CD4-positive, alpha-beta T cell treated with Interleukin-6 at 100 ng/mL for 8 hours (primary cell): ENCODE measurements at places on chromosomes 6 and 20.

- DNase-seq = no peak
These were observed 258.7 kb downstream of the ALDH8A1 start for GRCh38 chr6:134691180-134691579.

DNA sequence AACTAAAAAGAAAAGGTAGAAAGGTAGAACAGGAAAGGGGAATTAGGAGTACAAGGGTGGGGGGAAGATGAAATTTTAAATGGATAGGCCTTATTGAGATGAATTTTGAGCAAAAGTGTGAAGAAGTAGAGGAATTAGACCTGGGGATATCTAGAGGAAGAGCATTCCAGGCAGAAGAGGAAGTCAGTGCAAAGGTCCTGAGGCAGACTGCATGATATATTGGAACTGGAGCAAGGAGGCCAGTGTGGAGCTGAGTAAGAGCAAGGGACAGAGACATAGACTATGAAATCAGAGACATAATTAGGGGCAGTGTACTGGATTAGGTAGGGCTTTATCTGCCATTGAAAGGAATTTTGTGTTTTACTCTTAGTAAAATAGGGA, 40.4 kb downstream of the MAPK14 start:
- no peak for DNase-seq

- DNase-seq = no peak
These were observed 38.7 kb downstream of the YTHDF1 start for GRCh38 chr20:63177134-63177784.

DNA sequence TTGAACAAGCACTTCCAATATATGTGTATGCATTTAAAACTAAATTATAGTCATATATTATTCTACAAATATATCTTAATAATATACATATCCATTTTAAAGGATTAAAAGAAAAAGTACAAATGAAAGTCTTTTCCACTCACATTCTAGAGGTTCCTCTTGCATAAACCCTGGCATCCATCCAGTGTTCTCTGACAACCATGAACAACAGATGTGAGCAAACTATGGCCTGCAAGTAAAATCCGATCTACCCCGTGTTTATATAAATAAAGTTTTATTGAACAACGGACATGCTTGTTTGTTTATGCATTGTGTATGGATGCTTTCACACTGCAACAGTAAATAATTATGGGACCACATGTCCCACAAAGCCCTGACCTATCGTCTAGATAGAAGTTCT, 1122.3 kb downstream of the EPHA7 start:
- no peak for DNase-seq

- DNase-seq = no peak
These were observed 552.8 kb upstream of the CITED2 start for GRCh38 chr6:139927236-139927635.

GRCh38 chr6:151412909-151413308, 21.6 kb upstream of the ZBTB2 start:
- DNase-seq = no peak

DNA sequence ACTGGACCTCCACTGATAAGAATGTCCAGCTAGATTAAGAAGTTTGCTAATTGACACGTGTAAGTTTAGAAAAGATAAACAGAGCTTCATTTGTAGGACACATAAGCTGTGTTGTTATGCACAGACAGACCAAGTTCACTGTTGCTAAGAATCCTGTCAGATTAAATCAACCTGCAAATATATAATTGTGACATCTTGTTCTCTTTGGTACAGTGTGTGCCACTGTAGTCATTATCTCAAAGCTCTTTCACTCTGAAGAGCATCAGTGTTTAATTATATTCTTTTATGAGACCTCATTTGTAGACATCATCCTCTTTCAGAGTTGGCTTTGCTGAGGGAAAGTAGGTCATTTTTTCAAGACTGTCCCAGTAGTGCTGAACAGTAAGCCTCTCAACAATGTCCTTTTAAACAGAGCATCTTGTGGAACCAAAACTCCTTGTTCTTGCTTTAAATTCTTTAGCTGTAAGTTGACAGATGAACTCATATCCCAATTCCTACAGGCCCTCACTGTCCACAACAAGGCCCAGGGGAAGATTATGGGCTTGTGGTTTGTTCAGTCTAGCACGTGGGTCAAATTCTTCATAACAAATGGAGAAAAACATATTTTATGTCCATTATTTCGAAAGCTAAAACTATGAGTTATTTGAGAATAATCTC, 252.4 kb downstream of the HDGFL1 start:
- DNase-seq = no peak

DNA sequence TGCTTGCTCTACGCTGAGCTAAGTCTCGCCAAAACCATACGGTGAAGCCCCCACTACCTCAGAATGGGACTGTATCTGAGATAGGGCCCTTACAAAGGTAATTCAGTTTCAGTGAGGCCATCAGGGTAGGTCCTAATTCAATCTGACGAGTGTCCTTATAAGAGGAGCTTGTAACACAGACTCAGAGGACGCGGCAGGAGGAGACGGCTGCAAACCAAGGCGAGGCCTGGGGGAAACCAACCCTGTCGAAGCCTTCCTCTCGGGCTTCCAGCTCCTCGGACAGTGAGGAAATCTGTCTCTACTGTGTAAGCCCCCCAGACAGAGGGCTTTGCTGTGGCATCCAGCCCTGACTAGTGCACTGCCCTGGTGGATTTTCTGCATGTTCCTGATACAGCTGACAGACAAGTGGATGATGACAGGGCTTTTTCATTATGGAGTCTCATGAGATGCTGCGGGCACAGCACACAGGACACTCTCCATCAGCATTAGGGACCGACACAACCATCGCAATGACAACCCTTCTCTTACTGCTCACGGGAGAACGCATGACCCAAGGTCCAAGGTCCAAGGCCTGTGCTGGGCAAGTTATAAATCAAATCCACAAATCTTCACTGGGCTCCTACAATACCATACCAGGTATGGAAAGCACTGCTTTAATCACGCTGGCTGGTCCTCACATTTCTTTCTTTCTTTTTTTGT, 48.2 kb downstream of the SSR1 start:
- DNase-seq = no peak

- DNase-seq = no peak
These were observed 769.9 kb downstream of the QKI start for GRCh38 chr6:164184410-164184809.

DNA sequence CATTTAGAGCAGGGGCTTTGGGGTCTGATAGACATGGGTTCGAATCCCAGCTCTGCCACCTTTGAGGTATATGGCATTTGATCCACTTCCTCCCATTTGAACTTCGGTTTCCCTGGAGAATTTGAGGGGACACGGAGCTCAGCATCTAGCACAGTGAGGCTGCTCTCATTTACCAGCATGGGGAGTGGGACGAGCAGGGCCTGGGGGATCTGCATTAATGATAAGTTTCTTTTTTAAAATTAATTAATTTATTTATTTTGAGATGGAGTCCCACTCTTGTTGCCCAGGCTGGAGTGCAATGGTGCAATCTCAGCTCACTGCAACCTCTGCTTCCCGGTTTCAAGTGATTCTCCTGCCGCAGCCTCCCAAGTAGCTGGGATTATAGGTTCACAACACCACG, 52.6 kb downstream of the VSTM2L start:
- no peak for DNase-seq

DNA sequence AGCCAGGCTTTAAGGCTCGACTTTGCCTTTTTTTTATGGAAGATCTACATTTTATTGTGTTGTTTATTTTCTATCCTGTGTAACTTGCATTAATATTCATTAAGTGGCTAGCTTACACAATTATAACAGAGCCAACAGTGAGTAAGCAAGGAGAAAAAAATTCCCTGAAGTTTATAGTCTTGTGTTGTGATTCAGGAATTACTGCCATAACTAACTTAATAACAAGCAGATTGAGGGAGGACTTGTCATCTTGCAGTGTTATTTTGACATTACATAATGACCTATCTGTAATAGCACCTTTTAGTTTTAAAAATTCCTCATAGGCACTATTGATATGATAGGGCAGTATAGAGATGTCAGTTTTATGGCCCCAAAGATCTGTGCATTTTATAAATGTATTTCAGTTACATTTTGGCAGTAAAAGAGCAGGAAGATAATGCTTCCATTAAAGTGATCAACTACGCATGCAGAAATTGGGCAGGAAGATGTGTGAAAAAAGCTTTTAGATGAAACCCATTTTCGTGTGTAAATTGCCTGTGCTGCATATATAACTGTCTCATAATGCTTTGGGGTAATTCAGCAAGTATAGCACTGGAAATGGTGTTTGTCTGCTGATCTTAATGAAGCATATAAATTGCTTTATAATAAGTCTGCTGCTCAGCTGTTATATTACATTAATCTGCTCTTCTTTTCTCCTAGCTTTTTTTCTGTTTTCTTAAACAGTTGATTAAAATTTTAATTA, 123.0 kb downstream of the SMAP1 start:
- no peak for DNase-seq

- DNase-seq = no peak
These were observed 197.4 kb upstream of the PRSS16 start for GRCh38 chr6:27049863-27050781.

DNA sequence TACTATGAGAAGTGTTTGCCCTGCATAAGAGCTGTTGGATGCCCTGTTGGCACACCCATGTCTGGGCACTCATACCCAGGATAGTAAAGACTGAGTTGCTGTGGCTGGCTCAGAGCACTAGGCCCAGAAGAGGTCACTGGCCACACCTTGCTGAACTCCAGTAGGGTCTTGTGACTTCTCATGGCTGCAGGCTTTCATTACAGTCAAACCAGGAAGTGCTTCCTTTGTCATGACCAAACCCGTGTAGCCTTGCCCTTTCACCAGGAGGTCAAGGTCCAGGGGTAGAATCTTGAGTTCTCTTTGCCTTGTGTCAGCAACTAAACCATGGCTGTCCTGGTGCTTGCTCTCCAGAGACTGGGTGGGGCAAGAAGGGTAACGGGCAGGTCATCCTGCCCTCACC, 49.5 kb downstream of the CD164 start:
- no peak for DNase-seq

DNA sequence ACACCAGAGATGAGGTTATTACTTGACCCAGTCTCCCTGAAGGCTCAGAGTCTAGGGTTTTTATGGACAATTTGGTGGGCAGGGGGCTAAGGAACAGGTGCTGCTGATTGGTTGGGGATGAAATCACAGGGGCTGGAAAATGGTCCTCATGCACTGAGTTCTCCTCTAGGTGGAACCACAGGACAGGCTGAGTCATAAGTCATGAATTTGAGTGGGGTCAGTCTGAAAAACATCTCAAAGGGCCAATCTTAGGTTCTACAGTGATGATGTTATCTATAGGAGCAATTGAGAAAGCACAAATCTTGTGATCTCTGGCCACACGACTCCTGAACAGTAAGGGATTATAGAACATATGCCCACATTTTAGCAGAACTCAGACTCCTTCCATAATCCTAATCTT, 5.9 kb upstream of the MRS2 start:
- DNase-seq = no peak

- no peak for DNase-seq
These were observed 42.4 kb downstream of the PTCHD4 start for GRCh38 chr6:48068278-48069251.

DNA sequence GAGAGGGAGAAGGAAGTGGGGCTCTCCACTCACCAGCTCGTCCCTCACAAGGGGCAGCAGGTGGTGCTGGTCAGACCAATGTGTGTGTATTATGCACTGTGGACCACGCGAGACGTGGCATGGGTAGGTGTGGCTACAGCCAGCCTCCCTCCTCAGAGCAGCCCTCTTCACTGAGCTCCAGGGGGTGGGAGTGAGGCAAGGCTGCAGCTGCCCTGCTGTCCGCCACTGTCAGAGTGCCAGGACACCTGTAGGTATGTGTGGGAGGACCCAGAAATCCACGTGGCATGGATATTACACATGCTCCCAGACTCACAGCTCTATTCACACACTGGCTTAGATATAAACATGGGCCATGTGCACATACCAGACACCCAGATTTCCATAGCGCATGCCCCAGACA, 90.3 kb downstream of the VEGFA start:
- DNase-seq = no peak

DNA sequence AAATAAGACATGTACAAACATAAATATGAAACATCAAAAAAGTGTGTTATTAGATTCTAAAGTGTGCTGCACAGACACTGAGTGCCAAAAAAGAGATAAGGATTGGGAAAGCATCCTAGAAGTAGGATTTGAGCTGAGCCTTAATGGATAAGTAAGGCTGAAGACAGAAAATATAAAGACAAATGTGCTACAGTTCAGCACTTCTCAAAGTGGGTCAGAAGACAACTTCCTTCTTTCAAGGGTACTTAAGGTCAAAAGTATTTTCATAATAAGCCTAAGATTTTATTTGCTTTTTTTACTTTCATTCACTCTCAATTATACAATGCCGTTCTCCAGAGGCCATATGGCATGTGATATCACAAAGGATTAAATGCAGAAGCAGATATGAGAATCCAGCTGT, 16.8 kb downstream of the USP45 start:
- no peak for DNase-seq

- DNase-seq = no peak
These were observed 667 bp downstream of the CAP2 start for GRCh38 chr6:17393892-17394631.

GRCh38 chr20:31704225-31705119, 18.2 kb downstream of the BCL2L1 start:
- no peak for DNase-seq

DNA sequence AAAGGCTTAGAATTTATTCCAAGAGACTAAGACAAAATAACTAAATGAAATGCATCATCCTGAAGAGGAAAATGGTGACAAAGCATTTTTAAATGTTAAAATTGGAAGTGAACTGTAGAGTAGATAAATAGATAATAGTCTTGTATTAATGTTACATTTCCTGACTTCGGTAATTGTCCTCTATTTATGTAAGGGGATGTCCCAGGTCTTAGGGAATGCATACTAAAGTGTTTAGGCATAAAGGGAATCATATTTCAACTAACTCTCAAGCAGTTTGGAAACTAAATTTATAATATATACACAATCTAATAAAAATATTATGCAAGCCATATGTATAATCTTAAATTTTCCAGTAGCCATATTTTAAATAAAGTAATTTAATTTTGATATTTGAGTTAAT, 159.3 kb downstream of the WDR27 start:
- DNase-seq = no peak

- DNase-seq = no peak
These were observed 19.9 kb downstream of the TGM2 start for GRCh38 chr20:38144974-38145728.

DNA sequence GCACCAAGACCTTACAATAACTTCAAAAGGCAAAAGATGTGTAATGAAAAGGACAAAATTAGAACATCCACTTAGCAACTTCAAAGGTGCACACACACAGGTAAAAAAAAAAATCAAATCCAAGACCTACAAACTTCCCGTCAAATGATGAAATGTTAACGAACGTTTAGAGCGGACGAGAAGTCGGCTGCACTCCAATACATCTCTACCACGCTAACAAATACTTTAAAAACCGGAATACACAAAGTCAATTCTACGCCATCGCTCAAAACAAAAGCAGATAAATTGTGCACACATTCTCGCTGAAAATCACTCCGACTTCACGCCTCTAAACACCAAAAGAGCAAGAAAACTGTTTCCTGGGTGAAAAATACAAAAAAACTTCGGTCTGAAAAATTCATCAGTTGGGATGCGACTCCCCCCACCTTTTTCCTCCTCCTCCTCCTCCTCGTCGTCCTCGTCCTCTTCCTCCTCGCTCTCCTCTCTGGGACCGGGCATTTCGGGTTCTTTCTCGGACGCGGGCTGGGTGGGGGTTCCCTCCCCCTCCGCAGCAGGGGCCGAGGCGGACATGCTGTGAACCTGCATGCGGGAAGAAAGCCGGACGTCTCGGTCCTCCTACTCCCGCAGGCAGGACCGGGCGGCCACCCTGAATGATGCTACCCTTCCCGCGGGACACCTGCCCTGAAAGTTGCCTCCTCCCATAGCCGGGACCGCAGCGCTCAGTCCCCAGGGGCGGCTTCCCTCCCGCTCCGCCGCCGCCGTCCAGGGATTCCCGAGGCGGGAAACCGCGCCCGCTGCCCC, 712 bp downstream of the DEK start:
- DNase-seq = peak; percentile 8
